Tibial nerve (tissue), 4 donors: ENCODE measurements at places on chromosomes 1 and 21. TPM values are rescaled to one million over a fixed set of nuclear protein-coding genes. Genes with fewer than 3 reads are reported as not detected.

DNA sequence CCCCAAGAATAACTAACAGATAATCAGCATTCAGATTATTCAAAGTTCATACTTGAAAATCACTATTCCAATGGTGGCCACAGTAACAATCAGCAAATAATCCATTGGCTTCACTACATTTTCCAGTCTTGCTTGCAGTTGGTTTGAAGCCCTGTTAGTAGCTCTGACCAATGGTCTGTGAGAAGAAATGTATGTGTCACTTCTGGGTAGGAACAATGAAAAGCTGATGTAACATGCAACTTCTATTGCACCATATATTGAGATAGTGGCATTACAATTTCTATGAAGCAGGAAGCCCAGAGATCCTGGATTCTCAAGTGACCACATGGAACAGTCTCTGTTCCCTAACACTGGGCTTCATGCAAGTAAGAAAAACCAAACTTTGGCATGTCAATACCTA, 250.9 kb upstream of the DAB1 start:
- H3K4me3 ChIP-seq, result no peak overlapping the region
- no peaks in the 10 kb centered on the region for H3K4me1 ChIP-seq
- no peak for DNase-seq

DNA sequence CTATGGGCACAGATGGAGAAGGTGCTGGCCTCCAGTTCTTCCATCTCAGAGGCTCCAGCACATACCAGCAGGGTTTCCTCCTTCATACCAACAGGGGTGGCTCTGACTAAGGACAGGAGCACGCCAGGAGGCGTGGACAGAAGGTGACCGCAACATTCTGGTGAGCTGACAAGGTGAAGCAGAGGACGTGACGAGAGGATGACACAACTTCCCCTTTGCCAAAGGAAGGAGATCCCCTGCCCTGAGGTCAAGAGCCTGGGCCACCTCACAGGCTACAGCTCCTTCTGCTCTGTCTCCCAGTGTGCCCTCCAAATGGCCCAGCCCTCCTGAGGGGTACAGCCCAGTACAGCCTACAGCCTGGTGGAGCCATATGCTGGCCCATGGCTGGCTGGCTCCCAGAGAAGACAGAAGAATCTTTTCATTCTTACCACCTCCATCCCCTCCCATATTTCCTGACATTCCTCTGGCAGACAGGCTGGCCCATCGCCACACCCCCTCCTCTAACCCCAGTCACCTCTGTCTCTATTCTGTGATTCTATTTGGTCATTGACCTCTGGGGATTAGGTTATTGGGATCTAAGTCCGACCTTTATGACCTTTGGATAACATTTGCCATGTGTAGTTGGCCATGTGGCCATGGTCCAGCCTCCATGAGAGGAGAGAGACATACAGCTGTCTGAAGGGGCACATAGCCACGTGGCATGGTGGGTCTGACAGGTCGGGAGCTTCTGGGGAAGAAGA, 5.1 kb upstream of the LAMB3 start:
- no peak overlapping the region for H3K27ac ChIP-seq
- no peak overlapping the region for H3K4me3 ChIP-seq
- H3K27me3 ChIP-seq, result no peaks in the 10 kb centered on the region
- peaks cover 10% of the 10 kb centered on the region for H3K4me1 ChIP-seq
- H3K36me3 ChIP-seq, result no peaks in the 10 kb centered on the region

The SDC3 gene
- 68.2 TPM for total RNA-seq

DNA sequence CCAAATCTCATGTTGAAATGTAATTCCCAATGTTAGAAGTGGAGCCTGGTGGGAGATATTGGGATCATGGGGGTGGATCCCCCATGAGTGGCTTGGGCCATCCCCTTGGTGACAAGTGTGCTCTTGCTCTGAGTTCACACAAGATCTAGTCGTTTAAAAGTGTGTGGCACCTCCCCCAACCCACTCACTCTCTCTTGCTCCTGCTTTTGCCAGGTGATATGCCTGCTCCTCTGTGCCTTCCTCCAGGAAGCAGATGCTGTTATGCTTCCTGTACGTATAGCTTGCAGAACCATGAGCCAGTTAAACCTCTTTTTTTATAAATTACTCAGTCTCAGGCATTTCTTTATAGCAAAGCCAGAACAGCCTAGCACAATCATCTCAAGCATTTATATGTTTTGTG, 23.0 kb upstream of the HSPA13 start:
- H3K4me1 ChIP-seq, result no peaks in the 10 kb centered on the region
- H3K27ac ChIP-seq, result no peak overlapping the region
- H3K27me3 ChIP-seq, result no peaks in the 10 kb centered on the region
- H3K36me3 ChIP-seq, result no peaks in the 10 kb centered on the region

DNA sequence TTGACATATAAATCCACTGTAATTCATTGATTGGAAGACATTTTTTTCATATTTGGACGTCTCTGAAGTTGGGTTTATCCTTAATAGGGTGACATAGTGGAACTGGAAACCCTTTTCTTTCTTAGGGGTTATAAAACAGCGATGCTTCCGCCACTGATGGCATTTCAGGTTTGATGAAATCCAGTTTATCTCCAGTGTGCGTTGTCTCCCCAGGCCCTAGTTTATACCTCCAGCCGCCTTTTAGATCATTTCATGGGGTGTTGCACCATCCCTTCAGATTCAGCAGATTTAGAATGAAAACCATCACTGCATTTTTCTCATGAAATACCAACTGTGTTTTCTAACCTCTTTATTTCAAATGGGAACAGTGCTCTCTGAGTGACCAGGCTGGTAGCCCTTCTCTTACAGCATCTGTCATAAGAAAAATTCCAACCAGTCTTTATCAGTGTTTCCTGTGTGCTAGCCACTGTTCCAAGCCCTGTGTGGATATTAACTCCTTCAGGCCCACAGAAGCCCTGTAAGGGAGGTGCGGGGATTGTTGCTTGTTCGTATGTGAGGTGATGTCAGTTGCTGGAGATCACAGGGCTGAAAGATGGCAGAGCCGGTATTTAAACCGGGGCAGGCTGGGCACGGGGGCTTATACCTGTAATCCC, 19.0 kb downstream of the H6PD start:
- H3K4me1 ChIP-seq, result no peaks in the 10 kb centered on the region
- no peak overlapping the region for H3K4me3 ChIP-seq
- peaks cover 31% of the 10 kb centered on the region for H3K36me3 ChIP-seq

The GJC2 gene
- total RNA-seq, result 15.1 TPM

The CSDE1 gene
- 680 TPM for total RNA-seq

- H3K36me3 ChIP-seq, result no peaks in the 10 kb centered on the region
- H3K4me3 ChIP-seq, result no peak overlapping the region
- DNase-seq, result no peak
- H3K27me3 ChIP-seq, result no peaks in the 10 kb centered on the region
- H3K27ac ChIP-seq, result no peak overlapping the region
- H3K4me1 ChIP-seq, result no peaks in the 10 kb centered on the region
Measured at GRCh38 chr1:180254854-180255253, 24.8 kb downstream of the LHX4 start.

DNA sequence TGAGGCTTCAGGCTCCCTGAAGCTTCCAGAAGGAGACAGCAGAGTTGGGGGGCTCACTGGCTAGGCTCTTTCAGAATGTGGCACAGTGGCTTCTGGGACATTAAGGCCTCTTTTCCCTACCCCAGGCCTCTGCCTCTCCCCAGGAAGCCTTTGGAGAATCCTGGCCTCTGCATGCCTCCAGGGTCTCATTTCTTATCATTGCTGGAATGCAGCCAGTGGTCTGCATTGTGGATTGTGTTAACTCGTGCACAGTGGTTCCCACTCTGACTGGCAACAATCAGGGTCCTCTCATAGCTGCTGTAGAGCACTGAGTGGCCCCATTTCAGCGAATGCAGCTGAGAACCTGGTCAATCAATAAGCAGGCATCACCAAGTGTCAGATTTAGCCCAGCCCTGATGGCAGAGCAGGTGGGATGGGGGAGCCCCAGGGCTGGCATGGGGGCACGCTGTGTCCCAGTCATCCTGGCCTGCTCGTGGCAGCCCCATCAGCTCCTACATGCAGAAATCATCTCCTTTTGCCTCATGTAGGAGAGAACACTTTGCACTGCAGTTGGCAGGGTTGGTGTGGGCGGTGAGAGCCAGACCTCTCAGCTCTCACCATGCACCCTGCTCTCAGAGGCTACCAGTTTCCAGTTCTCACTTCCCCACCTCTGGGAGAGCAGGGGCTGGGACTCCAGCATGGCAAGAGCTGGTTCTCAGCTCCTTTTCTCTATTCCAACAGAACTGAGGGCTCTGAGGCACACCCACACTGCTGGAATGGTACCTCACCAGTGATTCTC, 13.4 kb downstream of the ADORA1 start:
- no peaks in the 10 kb centered on the region for H3K36me3 ChIP-seq
- H3K4me3 ChIP-seq, result no peak overlapping the region
- no peaks in the 10 kb centered on the region for H3K4me1 ChIP-seq
- DNase-seq, result no peak

- peaks cover 5% of the 10 kb centered on the region for H3K36me3 ChIP-seq
- no peak overlapping the region for H3K27ac ChIP-seq
- H3K4me3 ChIP-seq, result no peak overlapping the region
- H3K27me3 ChIP-seq, result no peaks in the 10 kb centered on the region
Measured at GRCh38 chr1:16996845-16997244, 14.9 kb downstream of the ATP13A2 start.

DNA sequence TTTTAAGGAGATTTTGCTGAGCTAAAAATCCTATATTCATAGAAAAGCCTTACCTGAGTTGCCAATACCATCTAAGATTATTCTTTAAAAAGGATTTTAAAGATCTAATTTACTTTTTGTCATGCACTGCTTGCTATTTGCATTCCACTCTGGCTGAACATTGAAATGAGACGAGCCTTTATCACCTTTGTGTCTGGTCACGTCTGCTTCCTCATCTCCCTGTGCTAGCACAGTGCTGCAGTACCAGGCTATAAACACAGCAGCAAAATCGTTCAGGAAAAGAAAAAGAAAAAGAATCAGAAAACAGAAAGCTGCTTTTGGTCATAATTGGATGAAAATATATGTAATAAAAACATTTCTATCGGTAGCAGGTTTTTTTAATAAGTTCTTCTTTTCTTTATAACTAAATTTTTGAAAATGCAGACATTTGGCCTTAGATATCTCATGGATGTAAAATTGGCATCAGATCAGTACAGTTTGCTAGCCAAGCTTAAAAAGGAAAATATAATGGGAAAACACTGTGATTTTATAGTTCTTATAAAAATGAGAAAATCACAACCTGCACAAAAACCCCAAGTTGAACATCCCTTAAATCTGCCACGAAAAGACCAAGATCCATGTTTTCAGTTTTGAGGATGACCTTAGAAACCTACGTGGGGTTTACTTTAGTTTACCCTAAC, 735.7 kb upstream of the CXADR start:
- H3K4me3 ChIP-seq, result no peak overlapping the region
- H3K27ac ChIP-seq, result no peak overlapping the region
- no peaks in the 10 kb centered on the region for H3K36me3 ChIP-seq
- no peak for DNase-seq
- H3K27me3 ChIP-seq, result no peaks in the 10 kb centered on the region
- H3K4me1 ChIP-seq, result no peaks in the 10 kb centered on the region

- H3K4me1 ChIP-seq, result peaks cover 12% of the 10 kb centered on the region
- no peak overlapping the region for H3K4me3 ChIP-seq
- no peak for DNase-seq
- H3K27ac ChIP-seq, result no peak overlapping the region
- H3K36me3 ChIP-seq, result no peaks in the 10 kb centered on the region
Measured at GRCh38 chr1:89262643-89263042, 10.0 kb downstream of the GBP5 start.

The FNDC5 gene
- not detected for total RNA-seq

- no peaks in the 10 kb centered on the region for H3K36me3 ChIP-seq
- no peaks in the 10 kb centered on the region for H3K4me1 ChIP-seq
- DNase-seq, result no peak
- H3K27me3 ChIP-seq, result no peaks in the 10 kb centered on the region
Measured at GRCh38 chr1:156025876-156026275, 5.1 kb upstream of the SSR2 start.

- DNase-seq, result no peak
- H3K27ac ChIP-seq, result no peak overlapping the region
Measured at GRCh38 chr1:63817152-63817667, 43.4 kb downstream of the ROR1 start.

The HTR6 gene
- not detected for total RNA-seq

The ZNF691 gene
- total RNA-seq, result 20.5 TPM

GRCh38 chr1:214331827-214332423, 51.0 kb downstream of the SMYD2 start:
- H3K27me3 ChIP-seq, result no peaks in the 10 kb centered on the region
- peaks cover 6% of the 10 kb centered on the region for H3K4me1 ChIP-seq
- H3K27ac ChIP-seq, result no peak overlapping the region
- H3K4me3 ChIP-seq, result no peak overlapping the region

- H3K36me3 ChIP-seq, result no peaks in the 10 kb centered on the region
- no peaks in the 10 kb centered on the region for H3K4me1 ChIP-seq
- H3K27me3 ChIP-seq, result no peaks in the 10 kb centered on the region
- H3K27ac ChIP-seq, result no peak overlapping the region
- no peak for DNase-seq
- H3K4me3 ChIP-seq, result no peak overlapping the region
Measured at GRCh38 chr1:236113324-236114032, 28.9 kb upstream of the GPR137B start.

DNA sequence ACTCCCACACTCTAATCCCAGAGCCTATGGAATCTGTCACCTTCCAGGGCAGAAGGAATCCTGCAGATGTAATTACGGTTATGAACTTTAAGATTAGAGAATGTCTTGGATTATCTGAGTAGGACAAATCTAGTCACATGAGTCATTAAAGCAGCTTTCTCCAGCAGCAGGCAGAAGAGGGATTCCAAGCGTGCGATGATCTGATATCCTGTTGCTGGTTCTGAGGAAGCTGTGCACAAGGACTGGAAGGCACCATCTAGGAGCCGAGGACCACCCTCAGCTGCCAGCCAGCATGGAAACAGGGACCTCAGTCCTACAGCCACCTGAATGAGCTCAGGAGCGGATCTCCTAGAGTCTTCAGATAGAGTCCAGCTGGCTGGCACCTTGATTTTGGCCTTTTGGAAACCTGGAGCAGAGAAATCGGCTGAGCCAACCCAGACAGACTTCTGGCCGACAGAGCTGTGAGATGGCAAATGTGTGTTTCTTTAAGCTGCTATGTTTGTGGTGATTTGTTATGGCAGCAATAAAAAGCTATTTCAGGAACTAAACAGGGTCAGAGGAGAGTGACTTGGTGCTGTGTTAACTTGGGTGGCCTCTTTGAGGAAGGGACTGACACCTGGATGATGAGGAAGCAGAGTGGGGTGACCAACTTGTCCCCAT, 34.5 kb downstream of the LRRN2 start:
- peaks cover 17% of the 10 kb centered on the region for H3K27me3 ChIP-seq
- no peaks in the 10 kb centered on the region for H3K4me1 ChIP-seq
- H3K4me3 ChIP-seq, result no peak overlapping the region
- no peaks in the 10 kb centered on the region for H3K36me3 ChIP-seq
